GM10248 (cell line): ENCODE measurements at places on chromosomes 4 and X.

- no peak for DNase-seq
Measured at GRCh38 chr4:57342411-57342810, 232.2 kb upstream of the IGFBP7 start.

DNA sequence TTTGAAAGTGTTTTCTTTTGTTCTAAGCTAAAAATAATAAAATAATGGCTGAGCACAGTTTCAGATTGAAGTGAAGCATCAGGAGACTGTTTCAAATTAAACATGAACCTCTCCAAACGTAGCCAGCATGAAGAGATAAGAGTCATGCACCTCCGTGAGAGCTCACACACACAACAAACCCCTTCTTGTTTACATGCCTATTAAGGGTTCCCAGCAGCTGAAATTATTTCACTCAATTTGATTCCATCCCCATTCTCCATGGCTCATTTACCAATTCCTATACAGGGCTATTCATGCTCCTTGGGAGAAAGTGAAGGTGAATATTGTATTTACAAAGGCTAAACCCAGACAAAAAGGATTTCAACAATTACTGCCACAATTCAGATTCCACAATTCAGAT lies 954.1 kb upstream of the INTU start:
- DNase-seq, result no peak

DNA sequence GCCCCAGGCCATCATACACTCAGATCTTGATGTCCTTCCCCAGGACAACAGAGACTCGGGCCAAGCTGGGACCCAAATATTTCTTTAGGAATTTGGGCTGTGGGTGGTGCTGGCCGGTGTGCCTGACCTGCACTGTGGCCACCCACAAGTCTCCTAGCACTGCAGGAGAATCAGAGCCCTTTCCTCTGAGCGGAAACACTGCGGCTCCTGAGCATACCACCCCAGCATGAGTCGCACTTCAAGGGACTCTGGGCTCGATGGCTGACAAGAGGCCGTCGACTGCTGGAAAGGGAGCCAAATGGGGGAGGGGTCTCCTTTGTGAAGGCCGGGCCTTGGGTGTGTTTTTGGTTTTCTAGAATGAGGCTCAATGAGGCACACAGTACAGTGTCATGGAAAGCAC lies 13.0 kb upstream of the IRAK1 start:
- no peak for DNase-seq

- no peak for DNase-seq
Measured at GRCh38 chr4:185585211-185585610, 49.9 kb upstream of the PDLIM3 start.

DNA sequence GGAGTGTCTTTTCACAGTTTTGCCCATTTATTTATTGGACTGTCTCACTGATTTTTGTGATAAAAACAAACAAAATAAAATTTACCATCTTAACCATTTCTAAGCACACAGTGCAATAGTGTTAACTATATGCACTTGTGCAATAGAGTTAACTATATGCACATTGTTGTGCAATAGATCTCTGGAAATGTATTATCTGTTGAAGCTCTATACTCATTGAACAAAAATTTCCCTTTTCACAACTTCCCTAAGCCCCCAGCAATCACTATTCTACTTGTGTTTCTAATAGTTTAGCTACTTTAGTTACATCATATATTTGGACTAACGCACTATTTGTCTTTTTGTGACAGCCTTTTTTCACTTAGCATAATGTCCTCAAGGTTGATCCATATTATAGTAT lies 59.7 kb upstream of the BEX4 start:
- no peak for DNase-seq

DNA sequence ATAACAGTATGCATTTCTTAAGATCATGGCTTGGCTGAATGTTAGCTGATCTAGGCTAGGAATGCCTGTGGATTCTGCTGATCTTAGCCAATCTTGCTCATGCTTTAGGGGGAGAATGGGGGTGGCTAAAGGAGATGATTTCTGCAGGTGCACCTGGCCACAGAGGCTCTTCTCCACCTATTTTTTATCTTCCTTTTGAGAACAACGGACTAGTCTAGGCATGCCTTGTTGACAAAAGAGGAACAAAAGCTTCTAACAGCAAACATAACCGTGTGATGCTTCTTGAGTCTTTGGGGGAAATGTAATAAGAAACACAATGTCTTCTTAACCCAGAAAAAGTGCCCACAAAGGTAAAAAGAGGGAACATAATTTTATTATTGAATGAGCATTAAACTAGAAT lies 743.5 kb downstream of the ARAP2 start:
- no peak for DNase-seq

- DNase-seq, result no peak
Measured at GRCh38 chr4:10074076-10074766, 42.4 kb downstream of the WDR1 start.

DNA sequence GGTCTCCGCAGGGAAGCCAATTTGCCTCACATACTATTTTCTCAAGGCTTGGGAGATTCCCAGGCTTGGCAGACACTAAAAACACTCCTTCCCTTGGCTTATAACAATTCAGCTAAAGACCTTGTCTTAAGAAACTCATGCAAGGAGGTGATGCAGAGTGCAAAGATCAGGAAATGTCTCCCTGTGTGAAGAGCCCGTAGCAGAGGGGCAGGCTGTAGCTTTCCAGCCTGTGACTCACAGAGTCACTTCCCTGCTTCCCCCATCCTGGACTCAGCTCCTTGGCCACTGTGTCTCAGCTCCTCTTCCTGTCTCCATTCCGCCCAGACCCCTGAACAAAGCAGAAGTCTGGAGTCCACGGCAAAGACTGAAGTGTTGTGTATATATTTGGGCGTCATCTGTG lies 56.1 kb downstream of the KDR start:
- DNase-seq, result no peak

- no peak for DNase-seq
Measured at GRCh38 chr4:189502841-189503435, 437.7 kb upstream of the FRG1 start.

GRCh38 chr4:186554539-186554913 lies 841 bp downstream of the MTNR1A start:
- DNase-seq, result no peak

- DNase-seq, result peak; percentile 21
Measured at GRCh38 chrX:46637938-46638337, 64.4 kb downstream of the CHST7 start.

DNA sequence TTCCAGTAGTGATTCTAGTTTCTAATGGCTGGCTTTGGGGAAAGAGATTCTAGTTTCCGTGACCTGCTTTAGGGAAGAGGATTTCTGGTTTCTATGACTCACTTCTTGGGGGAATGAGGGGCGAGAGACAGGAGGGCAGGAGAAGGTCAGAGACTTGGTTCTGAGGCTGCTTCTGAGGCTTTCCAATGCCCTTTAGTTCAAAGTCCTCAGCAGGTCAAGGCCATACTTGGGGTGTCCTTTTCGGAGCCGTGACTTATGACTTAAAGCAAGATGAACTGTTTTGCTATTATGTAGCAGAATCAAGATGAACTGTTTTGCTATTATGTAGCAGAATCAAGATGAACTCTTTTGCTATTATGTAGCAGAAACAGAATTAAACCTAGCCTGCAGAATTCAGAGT lies 52.2 kb upstream of the TLR3 start:
- DNase-seq, result no peak

DNA sequence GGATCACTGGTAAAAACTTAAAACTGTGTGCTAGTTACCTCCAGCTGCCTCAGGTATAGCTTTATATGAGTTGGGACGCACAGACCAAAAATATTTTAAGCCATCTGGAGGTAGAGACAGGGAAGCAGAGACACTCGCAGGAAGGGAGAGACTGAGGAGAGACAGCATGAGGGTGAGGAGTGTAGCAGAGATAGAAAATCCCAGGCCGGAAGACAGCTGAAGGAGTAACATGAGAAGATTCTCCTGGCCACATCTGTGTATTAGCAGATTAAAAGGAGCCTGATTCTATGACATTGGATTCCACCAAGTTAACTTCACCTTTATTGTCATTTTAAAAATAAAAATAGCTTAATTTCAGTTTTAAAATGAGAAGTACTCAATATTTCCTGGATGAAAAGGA lies 84.3 kb downstream of the PDLIM5 start:
- no peak for DNase-seq

DNA sequence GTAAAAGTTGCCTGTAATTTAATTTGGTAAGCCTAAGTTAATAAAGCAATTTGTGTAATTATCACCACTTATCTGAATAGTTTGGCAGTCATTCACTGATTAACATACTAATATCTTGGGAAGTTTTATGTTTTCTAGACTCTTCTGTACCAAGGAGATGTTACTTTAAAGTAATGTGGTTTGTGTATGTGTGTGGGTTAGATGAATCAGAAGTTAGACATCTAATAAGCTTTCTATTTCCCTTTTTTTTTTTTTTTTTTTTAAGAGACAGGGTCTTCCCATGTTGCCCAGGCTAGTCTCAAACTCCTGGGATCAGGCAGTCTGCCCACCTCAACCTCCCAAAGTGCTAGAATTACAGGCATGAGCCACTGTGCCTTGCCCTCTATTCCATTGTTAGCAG lies 5.3 kb downstream of the SLAIN2 start:
- no peak for DNase-seq

- no peak for DNase-seq
Measured at GRCh38 chrX:13752646-13753045, 18.1 kb downstream of the OFD1 start.

DNA sequence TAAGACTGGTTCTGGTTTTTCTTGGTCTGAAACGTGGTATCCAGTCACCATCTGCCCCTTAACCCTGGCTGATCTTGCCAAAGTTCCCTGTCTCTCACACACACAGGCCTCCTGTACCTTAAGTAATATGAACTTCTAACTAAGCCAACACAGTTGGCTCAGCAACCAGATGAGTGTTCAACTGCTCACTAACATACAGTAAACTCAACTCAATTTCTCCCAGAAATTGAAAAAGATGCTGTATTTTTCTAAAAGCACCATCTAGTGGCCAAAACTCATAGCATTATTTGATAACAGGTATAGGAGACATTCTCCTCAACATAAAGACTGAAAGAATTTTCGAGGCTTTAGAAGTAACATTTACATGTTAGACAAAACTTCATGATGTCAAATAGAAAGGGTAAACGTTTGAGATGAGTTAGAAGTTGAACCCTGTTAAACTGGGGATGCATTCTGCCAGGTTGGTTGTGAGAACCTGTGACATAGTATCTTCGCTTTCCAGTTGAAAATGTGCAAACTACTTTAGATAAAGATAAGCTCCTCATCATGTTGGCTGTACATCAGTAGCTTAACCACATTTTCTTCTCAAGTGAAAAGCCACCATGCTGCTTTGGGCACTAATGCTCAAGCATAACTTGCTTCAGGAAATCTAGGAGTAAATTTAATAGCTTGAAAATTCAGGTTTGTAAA lies 31.2 kb downstream of the CCNI start:
- DNase-seq, result peak; percentile 24
